Ureter (tissue), 1 donor: ENCODE measurements at places on chromosomes 2 and 18. TPM values are rescaled to one million over a fixed set of nuclear protein-coding genes. Genes with fewer than 3 reads are reported as not detected.

DNA sequence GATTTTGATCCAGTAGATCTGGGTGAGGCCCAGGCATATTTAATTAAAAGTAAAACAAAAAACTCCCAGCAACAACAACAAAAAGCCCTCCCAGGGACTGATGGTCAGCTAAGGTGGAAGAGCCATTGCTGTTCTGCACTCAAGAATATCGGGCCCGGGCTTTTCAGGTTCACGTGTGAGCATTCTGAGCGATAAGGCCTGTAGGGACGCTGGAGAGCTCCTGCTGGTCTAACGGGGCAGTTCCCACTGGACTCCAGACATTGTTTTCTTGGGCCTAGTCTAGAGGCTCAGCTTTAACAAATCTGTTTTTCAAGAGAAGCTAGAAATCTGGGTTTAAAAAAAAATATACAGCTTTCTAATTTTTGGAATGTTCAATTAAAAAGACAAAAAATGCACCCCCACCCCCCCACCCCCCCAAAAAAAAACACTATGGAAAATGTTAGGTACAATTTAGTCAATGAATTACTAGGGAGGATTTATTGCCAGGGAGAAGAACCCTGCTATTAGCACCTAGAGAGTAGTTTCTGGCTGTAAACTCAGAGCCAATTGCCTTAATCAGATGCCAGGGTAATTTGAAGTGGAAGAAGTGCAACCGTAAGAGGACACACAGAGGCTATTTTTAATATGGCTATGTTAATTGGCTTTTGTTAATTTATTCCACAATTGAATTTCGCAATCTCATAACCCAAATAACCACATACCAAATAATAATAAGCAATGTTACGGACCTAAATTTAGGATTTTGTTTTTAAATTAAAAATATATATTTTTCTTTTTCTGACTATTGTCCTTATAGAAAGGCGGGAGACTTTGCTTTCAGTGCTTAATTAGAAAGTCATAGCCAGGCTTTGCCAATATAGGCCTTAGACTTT, 78.9 kb downstream of the MAP4K4 start:
- no peak for DNase-seq

DNA sequence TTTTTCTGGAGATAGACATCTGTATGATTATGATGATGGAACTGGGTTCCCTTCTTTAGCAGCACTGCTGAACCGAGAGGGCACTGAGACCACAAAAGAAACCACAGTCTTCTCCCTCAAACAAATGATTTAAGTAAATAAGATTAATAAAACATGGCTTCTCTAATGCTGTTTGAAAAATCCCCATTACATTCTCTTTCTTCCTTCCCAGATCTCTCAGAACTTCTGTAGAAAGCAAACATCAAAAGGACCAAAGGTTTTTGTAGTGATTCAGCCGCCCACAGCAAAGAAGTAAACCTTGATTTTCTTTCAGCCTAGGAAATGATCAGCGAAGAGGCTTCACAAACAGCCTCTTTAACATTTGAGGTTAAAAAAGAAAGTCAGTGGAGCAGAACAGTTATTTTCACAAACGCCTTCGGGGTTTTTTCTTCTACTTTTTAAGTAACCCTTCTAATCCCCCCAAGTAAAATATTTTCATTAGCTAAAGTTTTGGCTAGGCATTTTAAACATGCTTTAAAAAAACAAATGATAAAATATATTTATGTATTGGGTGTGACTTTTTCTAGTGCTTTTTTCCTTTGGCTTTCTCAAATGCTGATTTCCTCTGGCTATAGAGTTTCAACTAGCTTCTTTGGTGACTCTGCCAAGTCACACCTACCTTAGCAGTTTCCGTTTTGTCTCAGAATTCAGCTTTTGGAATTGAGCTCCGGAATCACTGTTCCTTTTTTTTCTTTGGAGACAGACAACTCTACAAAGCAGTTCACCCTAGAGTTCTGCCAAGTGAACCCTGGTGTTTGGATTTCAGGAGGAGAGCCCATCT, 89.6 kb downstream of the UPP2 start:
- no peak for DNase-seq

DNA sequence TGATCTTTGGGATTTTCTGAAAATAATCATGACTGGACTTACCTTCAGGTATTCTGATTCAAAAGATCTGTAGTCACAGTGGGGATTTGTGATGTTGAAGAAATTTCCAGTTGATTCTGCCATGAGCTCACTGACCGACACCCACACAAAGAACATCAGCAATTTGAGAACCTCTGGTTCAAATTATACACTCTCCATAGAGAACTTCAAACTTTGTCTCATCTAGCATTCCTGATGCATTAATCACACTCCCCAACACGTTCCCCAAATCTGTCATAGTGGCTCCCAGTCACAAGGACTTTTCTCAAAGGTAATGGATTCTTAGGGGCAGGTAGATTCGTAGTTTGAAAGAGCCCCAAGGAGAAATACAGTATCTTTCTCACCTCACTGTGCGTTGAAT, 584.3 kb downstream of the FBXO15 start:
- DNase-seq = no peak

DNA sequence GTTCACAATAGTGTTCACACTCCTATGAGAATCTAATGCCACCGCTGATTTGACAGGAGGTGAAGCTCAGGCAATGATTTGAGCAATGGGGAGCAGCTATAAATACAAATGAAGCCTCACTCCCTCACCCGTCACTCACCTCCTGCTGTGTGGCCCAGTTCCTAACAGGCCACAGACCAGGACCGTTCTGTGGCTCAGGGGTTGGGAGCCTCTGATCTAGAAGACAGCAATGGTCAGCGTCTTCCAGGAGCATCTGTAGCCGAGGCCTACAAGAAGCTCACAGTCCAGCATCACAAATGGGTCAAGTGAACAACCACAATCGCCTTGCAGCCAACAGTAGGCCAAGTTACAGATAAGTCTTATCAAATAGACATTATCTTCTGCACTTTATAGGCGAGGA, 110.0 kb upstream of the SLC66A3 start:
- no peak for DNase-seq

GRCh38 chr18:13543811-13544732, 182.3 kb downstream of the FAM210A start:
- DNase-seq = peak; percentile 37

DNA sequence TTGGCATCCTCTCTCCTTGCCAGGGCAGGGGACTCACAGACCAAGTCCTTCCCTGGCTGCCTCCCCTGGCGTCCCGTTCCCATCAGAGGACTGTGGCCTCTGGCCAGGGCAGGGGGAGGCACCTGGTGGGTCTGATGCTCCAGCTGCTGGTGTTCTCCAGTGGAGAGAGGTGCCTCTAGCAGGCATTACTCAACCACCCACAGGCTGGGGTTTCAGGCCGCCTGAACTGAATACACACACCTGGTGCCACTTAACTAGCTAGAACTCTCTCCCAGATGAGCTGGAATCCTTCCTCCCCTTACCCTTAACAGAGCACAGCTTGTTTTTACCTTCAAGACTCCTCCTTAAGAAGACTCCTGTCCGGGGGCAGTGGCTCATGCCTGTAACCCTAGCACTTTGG, 37.7 kb upstream of the CNGA3 start:
- no peak for DNase-seq

GRCh38 chr2:80748592-80748991, 444.0 kb upstream of the LRRTM1 start:
- DNase-seq = no peak

The CD8B2 gene
- total RNA-seq = 0.65 TPM

The RPIA gene
- total RNA-seq = 21.7 TPM

The SIX2 gene
- 1.2 TPM for total RNA-seq

The RESP18 gene
- total RNA-seq = not detected
